ENCODE measurements at places on chromosomes 4 and X. TPM values are rescaled to one million over a fixed set of nuclear protein-coding genes. Genes with fewer than 3 reads are reported as not detected.

ENOX2 gene
- 9.8 TPM for total RNA-seq

ADAMTS3 gene
- total RNA-seq: 0.07 TPM

- no peak for DNase-seq
Observed at GRCh38 chr4:53500546-53500945, 90.7 kb downstream of the LNX1 start.

- no peak for DNase-seq
Observed at GRCh38 chr4:149845743-149846142, 30.1 kb upstream of the IQCM start.

GRCh38 chr4:102501447-102501696, 213 bp downstream of the NFKB1 start:
- DNase-seq: no peak

- DNase-seq: no peak
Observed at GRCh38 chr4:185082561-185082960, 60.5 kb upstream of the SLC25A4 start.

- DNase-seq: no peak
Observed at GRCh38 chr4:104848597-104849225, 298.0 kb upstream of the TET2 start.

- no peak for DNase-seq
Observed at GRCh38 chr4:100284129-100284880, 94.0 kb upstream of the DDIT4L start.

- no peak for DNase-seq
Observed at GRCh38 chr4:73831569-73831968, 4.9 kb upstream of the CXCL6 start.

GRCh38 chrX:46647251-46647650, 73.7 kb downstream of the CHST7 start:
- DNase-seq: no peak

DNA sequence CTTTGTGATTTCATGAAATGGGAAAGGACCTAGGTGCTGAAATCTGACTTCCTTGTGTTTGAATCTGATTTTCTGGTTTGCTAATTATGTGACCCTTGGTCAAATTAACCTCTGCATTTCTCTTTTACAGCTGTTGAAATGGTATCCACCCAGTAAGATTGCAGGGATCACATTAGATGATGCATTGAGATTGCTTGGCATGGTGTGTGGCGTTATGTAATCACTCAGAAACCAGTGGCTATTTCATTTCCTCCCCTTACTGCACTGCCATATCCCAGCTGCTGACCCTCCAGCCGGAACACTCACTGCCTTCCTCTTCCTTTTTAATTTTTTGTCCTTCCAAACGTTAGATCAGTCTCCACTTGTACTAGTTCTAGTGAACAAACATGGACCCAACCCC, 79.0 kb downstream of the KLHL8 start:
- no peak for DNase-seq

MAP3K15 gene
- 0.12 TPM for total RNA-seq

- DNase-seq: peak; percentile 37
Observed at GRCh38 chr4:143186212-143186611, 1.5 kb downstream of the USP38 start.

AFF2 gene
- total RNA-seq: not detected

DNA sequence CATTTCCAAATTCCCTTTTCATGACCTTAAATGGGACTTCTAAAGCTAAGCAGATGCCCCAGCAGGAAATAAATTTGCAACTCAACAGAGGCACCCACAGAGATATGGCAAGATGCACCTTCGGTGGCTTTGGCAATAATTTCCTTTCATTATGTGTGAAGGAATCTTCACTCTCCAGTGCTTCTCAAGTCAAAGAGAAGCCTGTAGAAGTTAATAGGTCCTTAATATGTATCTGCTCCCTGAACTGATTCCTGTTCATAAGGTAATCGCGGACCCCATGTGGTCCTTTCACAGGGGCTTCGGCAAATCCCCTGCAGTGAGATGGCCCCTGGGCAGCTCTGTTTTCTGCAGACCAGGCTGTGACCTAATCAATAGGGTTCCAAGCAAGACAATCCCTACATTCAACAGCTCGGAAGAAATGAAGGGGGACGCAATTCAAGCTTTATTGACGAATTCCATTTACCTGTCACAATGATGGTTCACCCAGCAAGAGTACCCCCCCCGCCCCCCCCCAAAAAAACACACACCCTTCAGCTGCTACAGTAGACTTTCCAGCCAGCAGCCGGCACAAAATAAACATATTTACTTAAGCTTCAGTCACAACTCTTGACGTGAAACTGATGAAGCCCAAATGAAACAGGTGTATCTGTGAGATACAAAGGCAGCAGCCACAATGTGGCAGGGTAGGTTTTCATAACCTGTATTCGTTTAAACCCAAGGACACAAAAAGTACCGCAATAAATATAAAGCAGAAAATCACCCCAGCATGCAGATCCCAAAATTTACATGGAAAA, 35.3 kb downstream of the FAT1 start:
- DNase-seq: no peak

DNA sequence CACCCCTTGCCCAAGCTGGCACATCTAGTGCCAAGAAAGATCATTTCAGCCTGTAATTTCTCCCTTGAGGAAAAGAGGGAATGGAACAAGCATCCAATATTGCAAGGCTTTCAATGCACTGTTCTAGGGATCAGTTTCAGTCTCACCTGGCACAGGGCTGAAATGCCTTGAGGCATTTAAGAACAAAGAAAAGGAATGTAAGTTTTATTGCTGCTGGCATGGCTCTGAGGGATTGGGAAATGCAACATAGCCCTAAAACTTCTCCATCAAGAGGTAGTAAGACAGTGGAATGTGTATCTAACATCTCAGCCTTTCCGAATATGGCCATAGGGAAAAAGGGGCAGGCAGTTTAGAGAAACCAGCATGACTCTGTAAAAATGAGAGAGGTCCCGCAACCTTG, 732.6 kb upstream of the LCORL start:
- no peak for DNase-seq

GRCh38 chr4:163467082-163467770, 6.3 kb downstream of the TKTL2 start:
- no peak for DNase-seq

- DNase-seq: no peak
Observed at GRCh38 chrX:48957477-48957826, at the start of gene OTUD5. Gene OTUD5 (minus strand): TSS chrX:48957607. CDS start chrX:48957570, 37 bp downstream.

HS3ST1 gene
- total RNA-seq: not detected

GRCh38 chr4:146004730-146005129, 66.1 kb upstream of the ZNF827 start:
- DNase-seq: no peak

ACOT9 gene
- total RNA-seq: 49.3 TPM
